ENCODE measurements at places on chromosomes 3 and 15. TPM values are rescaled to one million over a fixed set of nuclear protein-coding genes. Genes with fewer than 3 reads are reported as not detected.

Gene SPG21
- total RNA-seq: 52.9 TPM

Gene CPLX3
- total RNA-seq: 1.6 TPM

Gene WDR6
- 131 TPM for total RNA-seq

Gene STARD5
- 12.8 TPM for total RNA-seq

Gene IMP3
- 32.9 TPM for total RNA-seq

Gene MGA
- 111 TPM for total RNA-seq

Gene LCTL
- total RNA-seq: not detected

Gene CADPS
- total RNA-seq: 418 TPM

Gene ZNF80
- total RNA-seq: not detected

Gene TAGLN3
- 141 TPM for total RNA-seq

Gene TTBK2
- 37.2 TPM for total RNA-seq

Gene RPUSD3
- total RNA-seq: 35.1 TPM

Gene NLGN1
- total RNA-seq: 113 TPM

Gene FRMD5
- 33.5 TPM for total RNA-seq

Gene FAM3D
- not detected for total RNA-seq

Gene MME
- total RNA-seq: 5.9 TPM

Gene CCR5
- total RNA-seq: not detected

Gene GP5
- total RNA-seq: not detected

Data from parietal lobe (tissue), 2 donors.